Activated CD8-positive, alpha-beta T cell treated with anti-CD3 and anti-CD28 coated beads for 36 hours (primary cell): ENCODE measurements at places on chromosomes 5 and 9. TPM values are rescaled to one million over a fixed set of nuclear protein-coding genes. Genes with fewer than 3 reads are reported as not detected.

The SELENOP gene
- total RNA-seq: not detected

- DNase-seq: peak; percentile 51
These were observed 20.8 kb downstream of the DCANP1 start for GRCh38 chr5:135426102-135427082.

DNA sequence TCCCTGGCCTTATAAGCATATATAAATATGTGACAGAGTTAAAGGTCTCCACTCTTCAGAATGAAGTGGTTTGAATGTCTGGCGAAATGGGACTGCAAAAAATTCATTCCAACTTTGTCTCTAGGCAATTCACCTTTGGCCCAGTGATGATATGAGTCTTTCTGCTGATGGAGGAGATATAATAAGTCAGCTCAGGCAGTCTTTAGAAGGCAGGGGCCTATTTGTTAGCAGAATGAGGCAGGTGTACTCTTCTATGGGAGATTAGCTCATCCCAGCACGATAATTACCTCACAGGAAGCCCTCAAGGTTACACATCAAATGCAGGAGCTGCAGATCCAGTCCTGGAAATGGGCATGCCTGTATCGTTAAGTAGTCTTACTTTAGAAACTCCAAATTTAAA, 300.5 kb downstream of the NR2F1-AS1 start:
- no peak for DNase-seq

- no peak for DNase-seq
These were observed 238.0 kb downstream of the ENC1 start for GRCh38 chr5:74402553-74402952.

DNA sequence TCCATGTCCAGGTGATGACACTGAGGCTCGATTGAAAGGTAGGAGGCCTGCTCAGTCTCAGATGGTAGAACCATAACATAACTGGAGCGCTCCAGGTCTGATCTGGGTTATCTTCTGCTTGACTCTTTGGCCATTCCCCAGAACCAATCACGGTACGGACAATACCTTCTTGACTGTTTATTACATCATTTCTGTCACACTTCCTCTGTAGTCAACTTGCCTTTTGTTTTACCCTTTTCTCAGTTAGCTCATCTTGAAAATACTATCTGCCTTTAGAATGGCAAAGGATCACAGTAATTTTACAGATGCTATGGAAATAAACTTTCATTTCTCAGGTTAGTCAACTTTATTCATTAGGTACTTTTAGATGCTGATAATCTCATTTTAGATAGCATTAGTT, 22.4 kb downstream of the GLRA1 start:
- no peak for DNase-seq

GRCh38 chr9:76321195-76321828, 72.9 kb downstream of the RFK start:
- DNase-seq: no peak

The ANGPTL2 gene
- total RNA-seq: not detected
